Activated T-helper 2 cell treated with anti-CD3 and anti-CD28 coated beads, Interferon-gamma antibody, Interleukin-2, Interleukin-4, amounts not matched to agents 10 μg/mL and 5 μg/mL and 100 μg/mL, durations not matched to agents 14 hours and 24 hours and 36 hours (primary cell): ENCODE measurements at places on chromosomes 1 and 21. TPM values are rescaled to one million over a fixed set of nuclear protein-coding genes. Genes with fewer than 3 reads are reported as not detected.

CACNA1S gene
- total RNA-seq = not detected in 2 replicates

RIPPLY3 gene
- total RNA-seq = 0.21 TPM in 1 of 2 replicates, not detected in the other

INSRR gene
- total RNA-seq = 1.1 and 1.4 TPM in 2 replicates

PRKAA2 gene
- not detected in 2 replicates for total RNA-seq

HAO2 gene
- total RNA-seq = not detected in 2 replicates

PEA15 gene
- 61.0 and 61.7 TPM in 2 replicates for total RNA-seq

CDCP2 gene
- total RNA-seq = not detected in 2 replicates

FAM177B gene
- total RNA-seq = not detected in 2 replicates

TNFRSF4 gene
- total RNA-seq = 441 and 458 TPM in 2 replicates

CDCA8 gene
- total RNA-seq = 41.2 TPM in 2 replicates

AIRE gene
- total RNA-seq = not detected in 2 replicates

GRCh38 chr1:222919478-222919865, 104.6 kb downstream of the DISP1 start:
- DNase-seq = no peak

GRCh38 chr21:46142582-46143473, 12.6 kb downstream of the FTCD start:
- no peak for DNase-seq

GRCh38 chr1:159144571-159144970, 26.8 kb upstream of the CADM3 start:
- no peak for DNase-seq

DNA sequence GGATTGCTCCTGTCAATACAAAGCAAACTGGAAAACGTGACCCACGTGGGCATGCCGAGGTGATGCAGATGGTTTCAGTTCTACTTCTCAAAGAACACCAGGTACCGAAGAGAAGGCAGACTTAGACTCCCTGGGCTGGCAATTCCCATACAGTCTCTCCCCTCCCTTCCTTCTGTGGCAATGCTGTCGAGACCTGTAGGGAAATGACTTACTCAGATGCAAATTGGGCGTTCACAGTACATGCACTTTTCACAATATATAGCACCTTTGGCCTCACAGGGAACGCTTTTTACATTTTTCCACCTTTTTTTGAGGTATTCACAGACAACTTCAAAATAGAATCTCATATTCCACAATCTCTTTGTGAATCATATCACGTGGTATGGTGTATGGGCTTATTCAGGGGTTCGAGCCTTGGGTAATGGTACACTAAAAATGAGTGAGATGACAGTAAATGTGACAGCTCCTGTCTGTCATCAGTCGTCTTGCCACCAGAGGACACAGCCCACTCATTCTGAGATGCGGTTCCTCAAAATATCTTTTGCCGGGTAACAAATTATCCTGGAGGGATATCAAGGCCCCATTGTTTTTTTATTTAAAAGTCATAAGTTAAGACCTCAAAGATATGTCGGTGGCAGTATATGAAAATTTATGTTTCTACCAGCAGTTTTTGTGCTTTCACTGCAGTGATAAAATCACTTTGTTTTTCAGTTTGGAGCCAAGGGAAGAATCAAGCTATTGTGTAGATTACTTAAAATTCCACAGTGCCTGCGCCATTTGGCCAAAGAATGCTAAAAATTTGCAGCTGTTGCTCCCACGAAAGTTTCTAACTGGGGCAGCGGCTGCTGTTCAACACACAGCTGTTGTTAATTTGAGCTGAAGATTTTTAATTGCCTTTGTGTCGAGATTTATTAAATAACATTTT, 168.4 kb downstream of the ZZZ3 start:
- DNase-seq = no peak

DNA sequence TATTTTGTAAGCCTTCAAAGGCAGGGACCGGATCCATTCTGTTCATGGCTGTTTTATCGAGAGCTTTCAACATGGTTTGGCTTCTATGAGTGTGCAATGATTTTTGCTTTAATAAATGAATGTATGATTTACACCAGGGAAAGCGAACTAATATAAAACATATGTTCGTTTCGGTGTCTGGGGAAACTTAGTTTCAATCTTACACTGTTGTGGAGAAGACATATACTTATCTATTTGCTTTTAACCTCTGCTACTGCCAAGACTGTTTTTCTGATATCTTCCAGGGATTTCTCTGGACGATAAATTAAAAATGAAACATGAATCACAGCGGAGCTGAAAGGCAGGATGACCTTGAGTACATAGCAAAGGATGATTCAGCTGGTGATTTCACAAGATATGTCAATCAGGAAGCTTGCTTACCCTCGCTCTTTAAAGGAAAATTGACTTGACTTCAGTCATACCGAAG, 14.7 kb upstream of the CYYR1 start:
- no peak for DNase-seq

GRCh38 chr1:65975708-65976107, 183.0 kb downstream of the PDE4B start:
- DNase-seq = no peak

DNA sequence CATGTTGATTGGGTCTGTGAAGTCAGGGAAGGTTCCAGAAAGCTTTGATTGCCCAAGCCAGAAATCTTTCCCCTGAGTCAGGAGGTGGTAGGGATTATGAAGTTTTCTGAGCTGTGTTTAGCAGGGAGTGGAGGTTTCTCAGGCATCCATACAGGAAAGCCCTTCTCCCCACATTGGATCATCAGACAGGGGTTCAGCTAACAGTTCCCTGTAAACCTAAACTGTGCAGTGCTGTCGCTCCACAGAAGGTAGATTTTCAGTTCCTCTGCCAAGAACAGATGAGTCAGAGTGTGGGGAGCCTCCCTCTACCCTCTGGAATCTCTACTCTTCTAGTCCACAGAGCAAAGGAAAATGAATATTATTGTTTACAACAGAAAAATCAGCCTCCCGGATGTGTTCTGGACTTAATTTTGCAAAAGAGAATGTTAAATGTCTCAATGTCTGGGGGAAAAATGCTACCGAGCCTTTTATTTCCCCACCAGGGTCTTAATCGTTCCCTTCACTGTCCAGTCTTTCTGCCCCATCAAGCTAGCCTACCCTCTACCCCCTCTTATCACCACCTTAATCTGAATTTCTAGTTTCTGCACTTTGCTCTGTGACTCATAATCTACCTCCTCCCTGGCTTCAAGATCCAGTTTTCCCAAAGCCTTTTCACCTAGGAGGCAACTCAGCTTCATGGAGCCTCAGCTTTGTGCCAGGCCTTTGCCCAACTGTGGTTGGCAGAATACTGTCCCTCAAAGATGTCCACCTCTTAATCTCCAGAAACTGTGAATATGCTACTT, 355.6 kb downstream of the PRDM2 start:
- DNase-seq = no peak

DNA sequence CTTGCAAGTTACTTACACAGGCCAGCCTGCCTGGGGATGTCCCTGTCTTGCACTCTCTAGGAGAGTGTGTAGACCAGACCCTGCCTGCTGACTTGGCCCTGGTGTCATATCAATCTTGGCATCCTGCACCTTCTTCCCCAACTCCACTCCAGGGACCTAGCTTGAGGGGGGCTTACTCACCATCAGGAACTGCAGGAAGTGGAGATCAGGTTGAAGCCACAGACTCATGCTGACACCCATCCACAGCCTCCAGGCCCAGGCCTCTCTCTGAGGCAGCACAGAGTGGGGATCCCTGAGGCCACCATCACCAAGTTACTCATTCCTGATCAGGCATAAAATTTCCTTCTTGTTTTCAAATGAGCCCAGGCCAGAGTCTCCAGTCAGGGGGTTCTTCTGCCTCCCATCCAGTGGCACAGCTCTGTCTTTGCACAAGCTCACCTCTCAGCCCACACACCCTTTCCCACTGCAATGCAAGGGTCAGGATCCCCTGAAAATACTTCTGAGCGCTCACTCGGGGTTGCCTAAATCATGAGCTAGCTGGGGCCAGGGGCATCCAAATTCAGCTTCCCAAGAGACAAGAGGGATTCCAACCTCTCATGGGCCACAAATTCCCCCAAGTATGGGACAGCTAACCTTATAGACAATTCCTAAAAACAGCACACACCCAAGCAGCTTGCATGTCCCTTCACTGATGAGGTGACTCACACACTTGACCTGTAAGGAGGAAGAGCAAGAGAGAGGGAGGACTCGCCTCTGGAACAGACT, 33.5 kb downstream of the CSMD2 start:
- no peak for DNase-seq

DNA sequence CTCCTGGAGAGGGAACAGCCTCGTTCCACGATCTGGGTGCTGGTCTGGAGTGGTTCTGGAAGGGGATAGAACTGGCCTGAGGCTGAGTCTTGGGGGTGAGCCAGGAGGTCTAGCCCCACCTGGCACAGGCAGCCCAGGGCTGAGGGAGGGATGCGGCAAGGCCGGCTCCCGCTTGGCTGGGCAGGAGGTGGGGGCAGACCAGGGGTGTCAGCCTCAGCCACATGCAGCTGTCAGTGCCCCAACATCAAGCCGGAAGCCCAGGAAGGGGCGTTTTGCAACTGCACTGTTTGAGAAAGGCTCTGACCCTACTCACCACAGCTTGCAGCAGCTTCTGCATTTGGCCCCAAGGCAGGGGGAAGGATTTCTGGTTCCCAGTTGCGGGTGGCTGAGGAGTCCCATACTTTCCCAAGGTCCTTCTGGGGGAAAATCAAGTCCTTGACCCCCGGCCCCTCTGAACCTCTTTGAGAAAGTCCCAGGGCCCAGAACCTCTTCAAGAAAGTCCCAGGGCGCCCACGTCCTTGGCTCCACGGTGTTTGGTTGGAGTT, 2.0 kb downstream of the EFHD2 start:
- peak; percentile 41 for DNase-seq

GRCh38 chr1:220281159-220281574, 8.9 kb upstream of the RAB3GAP2 start:
- no peak for DNase-seq

GRCh38 chr1:29517251-29518086, 281.1 kb downstream of the PTPRU start:
- DNase-seq = no peak

DNA sequence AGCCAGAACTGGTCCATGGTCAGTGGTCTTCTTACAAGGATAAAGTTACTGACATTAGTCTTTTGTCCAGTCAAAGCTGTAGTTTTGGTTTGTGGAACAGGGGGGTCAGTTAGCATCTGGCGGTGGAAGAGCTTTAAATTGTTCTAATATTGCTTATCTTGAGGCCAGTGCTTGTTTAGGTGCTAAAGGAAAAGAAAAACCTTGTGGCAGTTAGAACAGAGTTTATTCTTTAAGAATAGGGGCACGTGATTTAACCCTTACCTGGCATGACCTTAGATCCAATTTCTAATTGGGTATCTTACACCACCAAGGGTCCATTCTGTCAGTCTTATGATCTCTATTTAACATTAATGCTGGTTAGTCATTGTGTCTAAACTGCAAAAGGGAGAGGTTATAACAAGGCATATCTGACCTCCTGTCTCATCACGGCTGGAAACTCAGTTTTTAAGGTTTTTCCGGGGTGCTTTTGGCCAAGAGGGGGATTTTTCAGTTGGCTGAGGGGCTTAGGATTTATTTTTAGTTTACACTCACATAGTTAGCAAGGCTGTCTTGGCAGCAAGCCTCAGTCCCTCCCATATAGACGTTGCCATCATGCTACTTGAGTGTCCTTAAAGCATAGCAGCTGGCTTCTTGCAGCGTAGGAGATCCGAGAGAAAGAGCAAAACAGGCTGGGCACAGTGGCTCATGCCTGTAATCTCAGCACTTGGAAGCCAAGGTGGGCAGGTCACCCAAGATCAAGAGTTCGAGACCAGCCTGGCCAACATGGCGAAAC, 60.1 kb upstream of the FAM89A start:
- DNase-seq = no peak

GRCh38 chr1:21311016-21311415, 20.8 kb upstream of the ECE1 start:
- no peak for DNase-seq

- no peak for DNase-seq
These were observed 31.8 kb upstream of the JUN start for GRCh38 chr1:58815686-58816071.

- no peak for DNase-seq
These were observed 468.2 kb upstream of the VAMP3 start for GRCh38 chr1:7302873-7303272.

DNA sequence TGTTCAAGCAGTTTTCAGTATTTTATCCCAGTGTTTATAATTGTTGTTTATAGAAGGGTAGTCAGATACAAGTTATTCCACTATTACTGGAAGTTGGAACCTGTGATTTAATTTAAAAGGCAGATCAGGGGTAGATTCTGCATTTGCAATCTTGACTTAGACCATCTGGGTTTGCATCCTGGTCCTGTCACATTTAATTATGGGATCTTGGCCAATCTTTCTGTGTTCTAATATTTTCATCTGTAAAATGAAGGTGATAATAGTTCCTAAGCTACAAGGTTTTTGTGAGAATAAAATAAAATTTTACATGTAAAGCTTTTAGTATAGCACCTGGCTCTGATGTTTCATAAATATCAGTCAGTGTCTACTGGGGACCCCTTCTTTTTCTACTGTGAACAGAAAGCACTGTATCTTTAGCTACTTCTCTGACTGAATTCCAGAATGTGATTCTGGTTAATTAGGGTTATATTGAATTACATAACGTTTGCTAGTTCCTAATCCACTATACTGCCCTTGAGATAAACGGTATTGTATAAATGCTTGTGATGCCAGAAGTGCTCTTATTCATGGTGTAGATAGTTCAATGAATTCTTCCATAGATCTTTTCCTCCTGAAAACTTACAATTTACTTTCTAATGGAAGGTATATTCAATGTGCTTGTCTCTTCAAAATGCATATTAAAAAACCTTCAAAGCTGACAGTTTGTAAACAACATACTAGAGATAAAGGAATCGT, 131.0 kb downstream of the KCNK1 start:
- no peak for DNase-seq

- DNase-seq = no peak
These were observed 73.5 kb downstream of the VPS26C start for GRCh38 chr21:37193676-37194075.

DNA sequence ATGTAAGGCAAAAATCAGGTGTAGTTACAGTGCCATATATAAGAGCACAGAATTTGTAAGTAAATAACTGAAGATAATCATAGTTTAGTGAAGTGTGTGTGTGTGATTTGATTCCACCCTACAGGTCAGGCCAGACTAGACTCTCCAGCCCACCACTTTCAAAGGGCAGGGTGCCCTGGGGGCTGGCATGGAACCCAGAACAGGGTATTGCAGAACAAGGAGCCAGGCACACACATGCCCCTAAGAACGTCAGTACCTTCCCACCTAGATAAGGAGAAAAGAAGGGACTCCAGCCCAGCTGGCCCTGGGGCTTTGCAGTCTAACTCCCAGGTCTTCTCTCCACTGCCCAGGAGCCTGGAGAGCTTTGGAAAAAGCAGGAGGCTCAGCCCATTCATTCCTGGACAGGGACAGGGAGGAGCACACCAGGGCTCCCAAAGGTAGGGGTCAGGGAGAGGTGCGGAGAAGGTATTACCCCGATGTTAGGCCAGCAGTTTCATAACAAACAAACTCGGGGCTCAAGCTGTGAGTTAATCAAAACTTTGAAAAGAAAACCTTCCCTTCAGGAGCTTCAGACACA, 149.7 kb upstream of the VANGL1 start:
- no peak for DNase-seq

GRCh38 chr1:19367584-19368041, 55.5 kb downstream of the SLC66A1 start:
- DNase-seq = no peak

- DNase-seq = no peak
These were observed 342 bp downstream of the DDOST start for GRCh38 chr1:20660847-20661206.

- no peak for DNase-seq
These were observed 11.3 kb downstream of the LDLRAD2 start for GRCh38 chr1:21823206-21823979.
